ENCODE measurements at places on chromosomes 13 and 19.

- peak; percentile 63 for DNase-seq
Observed at GRCh38 chr19:47729799-47730520, 15.4 kb upstream of the NOP53 start.

DNA sequence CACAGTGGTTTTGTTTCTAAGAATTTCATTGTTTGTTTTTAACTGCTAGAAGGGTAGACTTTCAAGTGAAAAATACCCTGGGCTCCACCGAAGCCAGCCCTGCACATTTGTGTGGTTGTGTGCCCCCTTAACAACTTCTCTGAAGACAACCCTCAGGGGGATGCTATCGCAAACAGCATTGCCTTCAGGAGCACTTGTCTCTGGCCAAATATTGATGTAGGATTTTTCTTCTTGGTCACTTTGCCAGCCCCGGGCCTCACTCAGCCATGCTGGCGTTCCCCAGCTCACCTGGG is 69.2 kb upstream of the SERP2 start:
- no peak for DNase-seq

DNA sequence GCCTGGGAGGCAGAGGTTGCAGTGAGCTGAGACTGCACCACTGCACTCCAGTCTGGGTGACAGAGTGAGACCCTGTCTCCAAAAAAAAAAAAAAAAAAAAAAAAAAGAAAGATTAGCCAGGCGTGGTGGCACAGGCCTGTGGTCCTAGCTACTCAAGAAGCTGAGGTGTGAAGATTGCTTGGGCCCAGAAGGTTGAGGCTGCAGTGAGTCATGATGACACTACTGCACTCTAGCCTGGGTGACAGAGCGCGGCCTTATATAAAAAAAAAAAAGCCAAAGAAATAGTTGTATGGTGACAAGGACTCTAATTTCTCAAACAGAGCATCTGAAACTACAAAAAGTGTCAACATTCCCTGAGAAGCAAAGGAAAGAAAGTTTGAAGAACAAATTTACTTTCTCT is 3.4 kb downstream of the PBX4 start:
- no peak for DNase-seq

GRCh38 chr13:22018076-22018835 is 347.4 kb downstream of the FGF9 start:
- no peak for DNase-seq

GRCh38 chr19:518598-519231 is 11.4 kb downstream of the TPGS1 start:
- DNase-seq: peak; percentile 59

DNA sequence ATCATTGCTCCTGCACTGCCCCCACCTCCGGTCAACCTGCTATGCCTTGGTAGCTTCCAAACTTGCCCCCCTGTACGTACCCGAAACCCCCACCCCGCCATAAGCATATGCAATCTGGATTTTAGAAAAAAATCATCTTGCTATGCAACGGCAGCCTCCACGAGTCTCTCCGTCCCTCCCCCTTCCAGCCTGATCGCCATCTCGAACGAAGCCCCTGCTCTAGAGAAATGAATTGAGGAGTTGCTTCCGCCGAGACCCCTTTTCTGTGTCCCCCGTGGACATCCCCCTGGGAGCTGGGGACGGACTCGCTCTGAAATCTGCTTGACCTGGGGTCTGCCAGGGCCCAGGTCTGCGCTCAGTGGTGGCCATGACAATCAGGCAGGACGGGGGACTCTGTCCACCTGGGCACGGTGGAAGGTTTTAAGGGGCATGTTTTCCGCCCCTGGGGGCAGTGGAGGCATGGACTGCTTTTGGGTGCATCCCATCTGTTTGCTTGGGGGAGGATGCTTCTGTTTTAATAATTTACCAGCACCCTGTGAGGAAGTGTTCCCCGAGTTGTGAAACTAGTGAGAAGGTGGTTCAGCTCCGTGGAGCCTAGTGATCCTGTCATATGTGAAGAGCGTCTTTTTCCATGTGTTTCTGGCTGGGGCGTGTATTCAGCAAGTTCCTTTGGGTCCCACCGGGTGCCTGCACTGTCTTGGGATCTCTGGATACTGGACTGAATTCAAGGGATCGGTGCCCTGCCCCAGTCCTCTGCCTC is 1.0 kb downstream of the KDM4B start:
- peak; percentile 42 for DNase-seq

DNA sequence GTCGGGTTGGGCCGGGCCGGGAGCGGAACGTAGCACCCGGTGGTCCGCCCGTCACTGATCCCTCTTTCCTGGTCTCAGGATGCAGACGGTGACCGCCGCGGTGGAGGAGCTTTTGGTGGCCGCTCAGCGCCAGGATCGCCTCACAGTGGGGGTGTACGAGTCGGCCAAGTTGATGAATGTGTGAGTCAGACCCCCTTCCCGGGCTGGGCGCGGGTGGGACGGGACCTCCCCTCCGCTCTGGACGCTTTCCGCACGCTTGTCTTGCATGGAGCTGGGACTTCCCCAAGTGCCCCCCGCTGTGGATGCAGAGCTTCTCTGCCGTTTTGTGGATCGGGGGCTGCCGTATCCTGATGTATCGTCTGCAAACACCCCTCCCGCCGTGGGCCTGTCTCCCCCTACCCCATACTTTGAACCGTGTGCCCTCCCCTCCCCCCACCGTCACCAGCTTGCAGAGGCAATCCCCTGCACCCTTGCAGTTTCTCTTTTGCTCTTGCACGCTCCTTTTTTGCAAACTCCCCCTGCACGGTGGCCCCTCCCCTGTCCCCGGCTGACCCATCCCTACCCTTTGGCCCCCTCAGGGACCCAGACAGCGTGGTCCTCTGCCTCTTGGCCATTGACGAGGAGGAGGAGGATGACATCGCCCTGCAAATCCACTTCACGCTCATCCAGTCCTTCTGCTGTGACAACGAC is 669 bp downstream of the GADD45B start:
- DNase-seq: peak; percentile 67

GRCh38 chr13:97249796-97250495 is 27.8 kb downstream of the MBNL2 start:
- no peak for DNase-seq

DNA sequence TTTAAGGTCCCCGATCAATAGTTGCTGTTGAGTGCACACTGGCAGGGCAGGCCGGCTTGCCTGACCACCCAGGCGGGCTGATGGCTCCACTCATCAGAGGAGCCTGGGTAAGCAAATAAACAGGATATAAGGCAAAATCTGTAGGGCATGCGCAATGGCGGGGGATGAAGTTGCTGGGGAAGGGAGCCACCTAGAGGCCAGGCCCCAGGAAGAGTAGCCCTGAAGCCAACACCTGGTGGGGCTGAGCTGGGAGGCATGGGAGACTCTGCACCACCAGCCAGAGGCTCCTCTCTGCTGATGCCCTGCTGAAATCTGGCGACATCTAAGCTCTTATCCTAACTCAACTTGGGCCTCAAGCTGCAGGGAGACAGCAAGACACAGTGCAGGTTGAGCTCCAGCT is 324.3 kb downstream of the ZNF536 start:
- no peak for DNase-seq

DNA sequence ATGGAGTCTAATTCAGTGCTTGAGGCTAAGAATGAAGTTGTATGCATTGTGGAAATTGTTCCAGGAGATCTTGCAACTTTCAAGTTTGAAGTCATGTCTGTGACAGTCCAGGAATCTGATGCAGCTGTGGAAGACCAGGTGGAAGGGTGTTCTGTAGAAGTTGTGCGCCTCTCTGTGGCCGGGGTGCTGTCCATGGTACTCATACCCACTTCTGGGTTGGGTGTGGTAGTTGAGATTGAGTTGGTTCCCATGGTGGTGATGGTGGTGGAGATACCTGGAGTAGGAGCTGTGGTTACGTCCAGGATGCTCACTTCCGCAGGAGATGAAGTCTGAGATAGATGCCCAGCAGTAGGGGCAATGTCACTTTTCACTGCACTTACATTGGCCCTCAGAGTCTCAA is 44.3 kb downstream of the MUC16 start:
- DNase-seq: no peak

- no peak for DNase-seq
Observed at GRCh38 chr13:75494491-75494890, 12.5 kb upstream of the TBC1D4 start.

DNA sequence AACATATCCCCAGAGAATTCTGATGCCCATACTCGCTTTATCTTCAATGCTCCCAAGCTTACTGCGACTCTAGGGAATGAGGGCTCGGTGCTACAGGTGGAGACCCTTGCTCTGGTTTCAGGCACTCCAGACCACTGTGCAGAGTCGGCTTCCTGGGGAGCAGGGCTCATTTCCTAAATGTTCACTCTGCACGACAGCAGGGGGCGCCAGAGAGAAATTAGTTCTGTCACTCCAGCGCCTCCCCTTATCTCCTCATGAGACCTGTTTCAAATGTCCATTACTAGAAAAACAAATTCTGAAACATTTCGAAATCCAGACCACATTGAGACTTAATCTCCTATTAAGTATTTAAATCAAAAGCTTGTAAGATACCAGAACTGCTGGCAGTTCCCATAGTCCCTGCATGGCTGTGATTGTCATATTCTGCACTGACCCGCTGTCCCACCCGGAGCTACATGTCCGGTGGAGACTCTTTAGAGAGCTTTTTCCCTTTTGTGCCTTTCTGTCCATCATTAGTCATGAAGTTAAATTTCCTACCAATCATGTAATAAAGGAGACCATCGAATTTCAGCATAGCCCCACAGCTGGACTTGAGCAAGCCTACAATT is 22.4 kb downstream of the EPSTI1 start:
- DNase-seq: peak; percentile 57

DNA sequence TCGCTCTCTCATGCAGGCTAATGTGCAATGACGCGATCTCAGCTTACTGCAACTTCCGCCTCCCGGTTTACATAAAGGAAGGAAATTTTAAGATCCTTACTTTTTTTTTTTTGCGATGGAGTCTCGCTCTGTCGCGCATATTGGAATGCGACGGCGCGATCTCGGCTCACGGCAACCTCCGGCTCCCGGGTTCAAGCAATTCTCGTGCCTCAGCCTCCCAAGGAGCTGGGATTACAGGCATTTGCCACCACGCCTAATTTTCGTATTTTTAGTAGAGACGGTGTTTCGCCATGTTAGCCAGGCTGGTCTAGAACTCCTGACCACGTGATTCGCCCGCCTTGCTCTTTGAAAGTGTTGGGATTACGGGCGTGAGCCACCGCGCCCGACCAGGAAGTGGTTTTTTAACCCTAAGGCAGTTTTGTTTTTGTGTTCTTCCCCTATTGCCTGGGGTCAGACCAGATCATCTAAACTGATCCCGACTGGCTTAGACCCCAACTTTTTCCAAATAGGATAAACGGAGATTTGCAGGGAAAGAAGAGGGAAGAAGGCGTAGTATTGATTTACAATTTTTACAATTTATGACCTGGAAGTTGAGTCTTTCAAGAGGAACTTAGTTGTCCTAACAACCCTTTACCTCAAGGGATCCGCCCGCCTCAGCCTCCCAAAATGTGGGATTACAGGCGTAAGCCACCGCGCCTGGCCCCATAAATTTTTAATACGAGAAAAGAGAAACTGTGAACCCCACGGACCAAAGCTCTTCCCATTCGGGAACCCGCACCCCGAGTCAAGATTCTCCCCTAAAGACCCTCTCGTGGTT is 142.0 kb downstream of the ZNF737 start:
- peak; percentile 75 for DNase-seq

- no peak for DNase-seq
Observed at GRCh38 chr13:86714495-86714894, 915.3 kb upstream of the SLITRK6 start.

DNA sequence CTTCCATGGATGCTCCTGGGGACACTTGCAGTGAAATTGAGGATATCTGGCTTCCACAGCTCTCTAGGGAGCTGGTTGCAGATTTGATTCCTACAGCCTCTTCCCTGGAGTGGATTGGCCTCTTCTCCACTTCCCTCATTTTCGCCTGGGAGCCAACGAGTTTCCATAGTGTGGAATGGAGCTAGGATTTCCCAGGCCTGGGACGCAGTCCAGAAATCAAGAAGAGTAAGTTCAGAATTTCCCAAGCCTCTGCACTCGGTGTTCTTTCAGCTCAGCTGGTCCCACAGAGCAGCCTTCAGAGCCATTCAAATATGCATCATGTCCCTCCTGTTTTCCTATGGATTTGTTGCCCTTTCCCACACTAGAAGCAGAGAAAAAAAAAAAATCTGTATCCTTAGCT is 68.2 kb downstream of the RAP2A start:
- peak; percentile 75 for DNase-seq

- DNase-seq: no peak
Observed at GRCh38 chr19:14954071-14954655, 12.9 kb downstream of the OR7C2 start.

DNA sequence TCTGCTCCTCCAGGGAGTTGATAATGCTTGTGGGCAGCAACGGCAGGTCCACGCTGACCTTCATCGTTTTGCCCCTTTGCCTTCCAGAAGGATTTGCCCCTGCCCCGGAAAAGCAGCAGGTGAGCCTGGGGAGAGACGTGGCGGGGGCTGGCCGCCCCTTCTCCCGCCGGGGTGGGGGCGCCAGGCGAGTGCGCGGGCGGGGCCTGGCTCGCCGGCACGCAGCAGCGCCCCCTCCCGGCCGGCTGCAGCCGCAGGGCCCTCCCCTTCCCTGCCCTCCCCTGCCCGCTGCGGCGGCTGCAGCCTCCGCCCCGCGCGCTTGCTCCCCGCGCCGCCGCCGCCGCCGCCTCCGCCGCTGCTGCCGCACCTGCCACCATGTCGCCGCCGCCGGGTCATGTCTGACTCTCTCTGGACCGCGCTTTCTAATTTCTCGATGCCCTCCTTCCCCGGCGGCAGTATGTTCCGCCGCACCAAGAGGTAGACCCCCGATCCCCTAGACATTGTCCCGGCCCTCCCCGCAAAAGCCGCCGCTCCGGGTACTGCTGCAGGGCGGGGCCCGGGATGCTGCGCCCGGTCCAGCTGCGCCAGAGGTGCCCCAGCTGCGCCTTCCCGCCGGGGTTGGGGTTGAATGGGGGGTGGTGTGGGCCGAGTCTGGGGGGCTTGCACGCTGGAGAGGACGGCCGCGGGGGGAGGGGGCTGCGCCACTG is at the start of gene MAST1:
MAST1 (plus strand) TSS at position 334 of the 704 bp plus-strand sequence; CDS start at position 392, 58 bp downstream.
- no peak for DNase-seq

DNA sequence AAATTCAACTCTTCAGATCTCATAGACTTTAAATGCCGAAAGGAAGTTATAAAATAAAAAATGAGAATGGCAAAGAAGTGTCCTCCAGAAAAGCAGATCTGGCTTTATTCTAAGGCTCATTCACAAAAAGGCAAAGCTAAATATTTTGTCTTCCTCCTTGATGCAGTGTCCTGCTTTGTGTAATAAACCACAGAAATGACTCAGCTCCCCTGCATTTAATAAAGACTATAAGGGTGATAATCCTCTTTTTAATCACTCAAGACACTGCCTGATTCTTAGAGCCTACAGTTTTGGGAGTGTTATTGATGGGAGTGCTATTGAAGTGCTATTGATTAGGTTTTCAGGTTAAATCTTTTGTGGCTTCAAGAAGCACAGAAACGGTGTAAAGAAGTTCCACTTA is 482.0 kb downstream of the PCDH20 start:
- no peak for DNase-seq

- no peak for DNase-seq
Observed at GRCh38 chr19:46900341-46900740, 39.5 kb downstream of the ARHGAP35 start.

GRCh38 chr13:93948162-93948922 is 531.1 kb downstream of the DCT start:
- DNase-seq: no peak

- DNase-seq: no peak
Observed at GRCh38 chr13:78401873-78402707, 201.3 kb downstream of the POU4F1 start.

Data from left hindlimb (tissue), 1 donor.